NCI-H2081 treated with DMSO at 0.1 percent for 48 hours (cell line): ENCODE measurements at places on chromosomes 3 and 15.

GRCh38 chr3:148975248-148975647, 16.1 kb upstream of the GYG1 start:
- DNase-seq, result no peak

DNA sequence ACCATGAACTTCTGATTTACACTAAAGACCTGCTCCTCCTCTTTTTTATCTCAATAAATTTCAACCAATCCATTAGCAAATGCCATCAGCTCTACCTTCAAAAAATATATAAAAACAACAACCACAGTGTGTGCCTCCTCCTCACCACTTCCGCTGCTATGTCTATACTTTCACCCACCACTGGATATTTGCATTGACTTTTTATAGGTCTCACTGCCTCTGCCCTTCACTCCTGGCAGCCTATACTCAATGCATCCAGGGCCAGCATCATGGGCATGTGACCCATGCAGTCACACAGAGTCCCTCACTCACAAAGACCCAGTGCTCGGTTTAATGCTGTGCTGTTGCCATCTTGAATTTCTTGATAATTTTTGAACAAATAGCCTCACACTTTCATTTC, 53.5 kb upstream of the CCDC54 start:
- no peak for DNase-seq

- DNase-seq, result no peak
These were observed 13.3 kb downstream of the XRN1 start for GRCh38 chr3:142434503-142434902.

DNA sequence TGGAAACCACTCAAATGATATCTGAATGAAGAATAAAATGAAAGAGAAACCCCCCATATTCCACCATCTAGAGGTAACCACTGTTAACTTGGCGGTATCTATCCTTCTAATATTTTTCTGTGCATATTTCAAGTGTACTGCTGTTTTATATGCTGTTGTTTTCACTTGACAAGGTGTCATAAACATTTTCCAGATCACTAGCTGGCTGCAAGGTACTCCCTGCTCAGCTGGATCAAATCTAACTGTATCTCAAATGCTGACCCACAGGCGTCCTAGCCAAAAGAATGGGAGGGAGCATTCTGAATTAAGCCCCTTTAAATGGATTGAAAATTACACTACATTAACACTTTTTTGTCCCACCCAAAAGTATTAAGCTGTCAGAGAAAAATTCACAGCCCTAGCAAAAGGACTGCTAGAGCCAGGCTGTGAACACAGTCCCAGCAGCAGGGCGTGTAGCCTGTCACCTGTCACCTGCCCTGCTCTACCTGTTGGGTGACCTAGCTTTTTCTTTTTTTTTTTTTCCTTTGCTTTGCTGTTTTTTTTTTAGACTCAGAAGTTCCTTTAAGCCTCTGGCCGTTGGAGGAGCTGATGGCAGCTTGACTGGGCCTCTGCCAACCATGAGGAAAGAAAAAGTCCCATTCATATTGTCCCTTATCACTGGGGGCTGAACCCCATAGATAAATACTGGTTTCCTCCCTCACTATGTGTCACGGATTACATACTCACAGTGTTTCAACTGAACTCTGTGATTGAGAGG, 93.7 kb upstream of the TSC22D2 start:
- no peak for DNase-seq

DNA sequence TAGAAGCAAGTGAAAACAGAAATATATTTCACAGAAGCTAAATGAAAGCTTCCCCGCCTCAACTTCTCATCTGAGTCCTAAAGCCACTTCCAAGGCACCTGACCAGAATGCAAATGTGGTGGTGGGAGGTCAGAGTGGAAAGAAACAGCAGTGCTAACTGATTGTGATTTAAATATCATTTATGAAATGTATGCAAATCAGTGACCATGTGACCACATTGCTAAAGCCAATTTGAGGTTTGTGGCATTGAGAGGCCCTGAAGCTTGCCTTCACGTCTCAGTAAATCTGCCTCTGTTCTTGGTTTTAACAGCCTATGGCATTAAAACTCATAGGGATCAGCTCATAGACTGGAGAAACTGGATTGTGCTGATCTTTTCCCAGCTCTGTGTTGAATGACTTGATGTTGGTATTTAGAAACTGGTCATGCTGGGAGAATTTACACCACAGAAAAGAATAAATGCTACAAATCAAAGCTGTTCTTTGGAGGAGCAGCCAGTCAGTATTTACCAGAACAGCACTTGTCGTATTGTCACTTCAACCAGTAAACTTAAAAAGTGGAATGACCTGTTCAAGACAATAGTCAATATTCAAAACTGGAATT, 481.4 kb upstream of the ALCAM start:
- no peak for DNase-seq

- no peak for DNase-seq
These were observed 36.3 kb upstream of the TSC22D2 start for GRCh38 chr3:150371741-150372254.

- DNase-seq, result no peak
These were observed 140.2 kb downstream of the PEX5L start for GRCh38 chr3:179896507-179896906.

- DNase-seq, result no peak
These were observed 20.9 kb upstream of the LDHAL6B start for GRCh38 chr15:59185725-59186124.

GRCh38 chr3:185631108-185631507, 45.0 kb downstream of the SENP2 start:
- DNase-seq, result no peak

DNA sequence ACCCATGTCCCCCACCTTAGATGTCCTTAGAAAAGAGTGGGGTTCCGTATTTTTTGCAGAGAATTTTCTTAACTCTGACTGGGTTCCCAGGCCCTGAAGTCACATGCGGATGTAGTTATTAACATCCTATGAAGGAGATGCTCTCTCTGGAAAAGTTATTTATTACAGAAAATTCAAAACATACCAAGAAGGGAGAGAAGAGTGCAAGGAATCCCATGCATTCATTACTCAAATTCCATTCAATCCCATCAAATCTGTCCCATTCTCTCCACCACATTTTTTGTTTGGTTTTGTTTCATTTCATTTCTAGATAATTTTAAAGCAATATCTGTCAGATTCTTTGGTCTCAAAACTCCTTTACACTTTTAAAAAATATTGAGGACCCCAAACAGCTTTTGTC, 34.3 kb upstream of the ANKRD34C start:
- DNase-seq, result no peak

DNA sequence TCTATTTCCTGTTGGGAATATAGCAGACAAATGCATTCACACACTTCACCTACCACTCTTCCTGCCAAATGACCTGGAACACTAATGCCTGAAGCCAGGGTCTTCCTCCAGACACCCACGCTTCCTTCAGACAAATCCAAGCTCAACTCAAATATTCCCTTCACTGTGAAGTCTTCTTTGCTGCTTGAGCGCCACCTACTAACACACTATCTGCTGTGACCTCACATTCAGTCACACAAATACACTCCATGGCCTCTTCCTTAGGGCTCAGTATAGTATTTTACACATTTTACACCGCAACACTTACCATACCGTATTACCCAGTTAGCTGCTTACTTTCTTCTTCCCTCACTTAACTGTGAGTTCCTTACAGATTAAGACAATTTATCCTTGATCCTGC, 149.4 kb downstream of the SHOX2 start:
- DNase-seq, result no peak

- no peak for DNase-seq
These were observed 14.7 kb downstream of the MAP2K1 start for GRCh38 chr15:66401130-66402021.

- DNase-seq, result no peak
These were observed 66.7 kb downstream of the SLC6A1 start for GRCh38 chr3:11059090-11059798.

GRCh38 chr3:194285850-194286197, 65.3 kb downstream of the CPN2 start:
- DNase-seq, result no peak

GRCh38 chr3:129021140-129021551, 20.0 kb downstream of the EFCC1 start:
- DNase-seq, result no peak

GRCh38 chr15:60973637-60974415, 255.3 kb downstream of the RORA start:
- DNase-seq, result no peak

DNA sequence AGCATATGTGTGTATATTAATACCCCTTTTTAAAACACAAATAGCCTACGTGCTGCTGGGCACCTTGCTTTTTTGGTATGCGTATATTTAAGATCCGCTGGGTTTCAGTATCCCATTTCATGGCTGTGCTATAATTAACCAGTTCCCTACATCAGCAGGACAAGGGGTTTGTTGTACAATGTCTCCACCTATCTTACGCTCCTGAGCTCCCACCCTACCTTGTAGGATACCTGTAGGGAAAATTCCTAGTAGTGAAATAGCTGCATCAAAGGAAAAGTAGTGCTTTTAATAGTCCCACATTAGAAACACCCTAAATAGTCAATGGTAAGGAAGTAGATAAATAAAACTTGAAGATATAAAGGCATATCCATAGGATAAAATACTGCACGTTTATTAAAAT, 1.4 kb downstream of the MAP6D1 start:
- DNase-seq, result no peak

- no peak for DNase-seq
These were observed 24.9 kb downstream of the PRR23E start for GRCh38 chr3:127217596-127218453.

GRCh38 chr15:80426316-80426715, 22.1 kb downstream of the ARNT2 start:
- DNase-seq, result no peak

DNA sequence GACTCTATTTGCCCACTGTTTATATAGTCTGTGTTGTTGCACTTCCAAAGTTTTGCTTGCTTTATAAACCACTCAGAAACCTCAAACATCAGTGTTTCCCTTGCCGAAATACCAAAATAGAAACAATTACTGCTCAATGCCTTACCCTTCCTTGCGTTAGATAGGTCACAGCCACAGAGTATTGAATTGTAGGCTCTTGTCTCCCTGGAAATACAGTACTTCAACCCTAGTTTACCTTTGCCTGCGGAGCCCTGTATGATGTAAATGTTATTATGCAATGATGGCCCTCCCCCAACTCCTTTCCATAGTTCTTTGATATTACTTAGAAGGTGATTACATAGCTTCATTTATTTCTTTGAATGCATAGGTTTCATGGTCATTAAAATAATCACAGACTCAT, 44.2 kb downstream of the SOX2 start:
- peak; percentile 44 for DNase-seq

- no peak for DNase-seq
These were observed 115.7 kb upstream of the CHRM5 start for GRCh38 chr15:33852570-33852969.

GRCh38 chr3:129184396-129184657, 631 bp upstream of the CNBP start:
- DNase-seq, result no peak

DNA sequence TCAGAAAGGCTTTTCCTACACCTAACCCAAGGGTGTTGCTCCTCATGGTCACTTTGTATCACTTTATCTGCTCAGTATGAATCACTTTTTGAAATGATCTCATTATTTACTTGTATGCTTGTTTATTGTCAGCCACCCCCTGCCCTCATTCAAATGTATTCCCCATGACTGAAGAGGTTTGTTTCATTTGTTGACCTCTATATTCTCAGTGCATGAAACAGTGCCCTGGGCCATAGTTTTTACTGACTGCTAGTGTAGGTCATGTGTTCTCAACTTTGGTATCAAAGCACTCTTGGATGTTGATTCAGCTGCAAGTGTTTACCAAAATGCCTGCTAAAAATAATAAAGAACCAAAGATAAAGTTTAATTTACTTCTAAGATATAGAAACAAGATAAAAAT, 381.7 kb upstream of the ARPP21 start:
- DNase-seq, result no peak

DNA sequence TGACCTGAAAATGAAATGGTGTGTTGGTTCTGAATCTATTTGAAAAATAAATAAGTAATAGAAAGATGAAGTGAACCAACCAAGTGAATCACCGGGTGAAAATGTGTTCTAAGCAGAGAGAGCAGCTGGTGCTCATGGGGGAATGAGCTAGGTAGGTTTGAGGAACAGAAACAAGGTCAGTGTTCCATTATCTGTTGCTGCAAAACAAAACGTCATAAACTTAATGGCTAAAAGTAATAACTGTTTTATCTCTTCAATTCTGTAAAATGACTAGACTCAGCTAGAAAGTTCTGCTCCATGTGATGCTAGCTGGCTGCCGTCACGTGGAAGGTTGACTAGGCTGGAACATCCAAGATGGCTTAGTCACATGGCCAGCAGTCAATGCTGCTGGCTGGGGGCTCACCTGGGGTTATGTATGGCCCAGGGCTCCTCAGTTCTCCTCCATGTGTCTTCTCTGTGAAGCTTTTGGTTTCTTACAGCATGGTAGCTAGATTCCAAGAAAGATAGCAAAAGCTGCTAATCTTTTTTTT, 13.3 kb upstream of the SH3BP5 start:
- no peak for DNase-seq

- DNase-seq, result no peak
These were observed 37.7 kb upstream of the LCTL start for GRCh38 chr15:66603301-66604179.

DNA sequence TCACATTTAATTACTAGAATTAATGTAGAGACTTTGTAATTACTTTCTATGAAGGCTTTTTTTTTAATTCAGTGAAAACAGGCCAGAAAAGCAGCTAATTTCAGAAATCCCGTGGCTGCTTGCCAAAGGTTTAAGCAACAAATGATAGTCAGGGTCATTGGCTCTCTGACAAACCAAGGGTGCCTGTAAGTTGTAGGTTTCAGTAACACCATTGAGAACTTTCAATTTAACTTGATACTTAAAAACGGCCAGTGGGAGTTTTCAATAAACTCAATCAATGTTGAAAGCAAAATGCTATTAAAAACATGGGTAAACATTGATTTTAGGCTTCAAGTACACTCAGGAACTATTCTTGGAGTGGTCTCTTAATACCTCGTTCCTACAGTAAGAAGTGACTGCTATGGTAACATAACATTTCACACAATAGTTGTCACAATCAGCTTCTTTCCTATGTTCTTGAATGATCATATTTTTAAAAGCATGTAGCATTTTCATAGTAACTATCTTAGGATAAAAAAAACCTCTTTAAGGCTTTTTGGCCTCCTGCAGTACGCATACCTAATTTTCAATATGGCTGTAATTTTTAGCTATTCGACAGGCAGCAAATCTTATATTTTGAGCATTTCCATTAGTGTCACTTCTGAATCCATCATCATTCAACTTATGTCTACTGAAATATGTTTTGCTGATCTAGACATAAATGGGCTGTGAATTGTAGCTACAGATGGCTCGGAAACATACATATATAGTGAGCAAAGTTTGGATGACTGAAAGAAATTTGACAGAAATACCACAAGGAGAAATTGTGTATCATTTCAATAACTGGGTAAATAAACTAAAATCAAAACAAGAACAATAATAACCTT, 592.1 kb upstream of the GBE1 start:
- DNase-seq, result no peak

- no peak for DNase-seq
These were observed 25.0 kb upstream of the C3orf52 start for GRCh38 chr3:112061152-112061551.

GRCh38 chr3:160038862-160039562, 50.4 kb downstream of the IL12A start:
- no peak for DNase-seq

- no peak for DNase-seq
These were observed 53.5 kb downstream of the CPNE4 start for GRCh38 chr3:131981323-131981722.
